Colonic mucosa (tissue), 4 donors: ENCODE measurements at places on chromosomes 16 and 17. TPM values are rescaled to one million over a fixed set of nuclear protein-coding genes. Genes with fewer than 3 reads are reported as not detected.

C16orf86 gene
- 1.1 TPM for total RNA-seq

MPP2 gene
- total RNA-seq = 1.1 TPM

DNAH9 gene
- total RNA-seq = 0.69 TPM

RAD51D gene
- 6.1 TPM for total RNA-seq

DNA sequence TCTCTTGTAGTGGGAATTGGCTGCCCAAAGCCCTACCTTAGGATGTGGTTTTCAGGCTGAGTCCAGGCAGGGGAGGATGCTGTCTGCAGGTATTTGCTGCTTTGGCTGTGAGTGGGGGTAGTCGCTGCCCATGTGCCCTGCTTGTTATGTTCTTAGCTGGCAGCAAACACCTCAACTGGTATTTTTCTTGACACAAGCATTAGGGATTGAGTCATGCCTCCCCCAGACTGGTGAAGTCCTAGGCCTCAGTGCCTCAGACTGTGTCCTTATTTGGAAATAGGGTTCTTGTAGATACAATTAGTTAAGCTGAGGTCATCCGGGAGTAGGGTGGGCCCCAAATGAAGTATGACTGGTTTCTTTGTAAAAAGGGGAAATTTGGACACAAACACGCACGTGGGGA, 808.3 kb upstream of the EEF2KMT start:
- DNase-seq = no peak

- no peak for DNase-seq
Observed at GRCh38 chr17:81685108-81685507, 1.3 kb downstream of the HGS start.

DNA sequence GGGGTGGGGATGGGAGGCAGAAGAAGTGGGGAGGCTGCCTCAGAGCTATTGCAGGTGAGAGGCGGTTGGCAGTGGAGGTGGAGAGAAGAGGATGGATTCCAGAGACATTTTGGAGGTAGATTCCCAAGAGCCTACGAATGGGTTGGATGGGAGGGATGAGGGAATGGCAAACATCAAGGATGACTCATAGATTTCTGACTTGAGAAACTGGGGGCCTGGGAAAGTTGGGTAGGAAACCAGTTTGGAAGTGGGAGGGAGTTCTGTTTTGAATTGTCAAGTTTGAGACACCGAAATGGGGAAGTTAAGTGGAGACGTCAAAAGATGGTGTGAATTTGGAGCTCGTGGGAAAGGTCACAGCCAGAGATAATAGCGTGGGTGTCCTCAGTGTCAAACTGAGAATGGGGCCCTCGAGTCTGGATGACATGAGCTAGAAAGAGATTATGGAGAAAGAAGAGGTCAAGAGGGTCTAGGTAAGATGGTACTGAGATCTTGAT, 6.2 kb upstream of the CYLD start:
- DNase-seq = no peak

DNA sequence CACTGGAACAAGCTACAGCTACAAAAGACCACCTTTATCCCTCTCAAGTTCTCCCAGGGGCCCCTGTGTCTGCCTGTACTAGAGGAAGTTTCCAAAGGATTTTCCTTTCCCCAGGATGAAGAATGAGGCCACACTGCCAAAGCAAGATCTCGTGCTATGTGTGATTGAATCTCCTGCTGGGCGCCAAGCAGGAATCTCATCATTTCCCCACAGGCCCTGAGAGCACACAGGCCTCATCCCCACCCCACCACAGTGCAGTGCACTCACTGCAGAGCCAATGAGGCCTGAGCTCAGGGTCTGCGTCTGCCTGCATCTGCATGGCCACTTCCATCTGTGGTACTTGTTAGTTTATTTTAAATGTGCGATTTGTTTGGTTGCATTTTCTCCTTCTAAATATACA, 387.4 kb upstream of the ASIC2 start:
- DNase-seq = no peak

DNA sequence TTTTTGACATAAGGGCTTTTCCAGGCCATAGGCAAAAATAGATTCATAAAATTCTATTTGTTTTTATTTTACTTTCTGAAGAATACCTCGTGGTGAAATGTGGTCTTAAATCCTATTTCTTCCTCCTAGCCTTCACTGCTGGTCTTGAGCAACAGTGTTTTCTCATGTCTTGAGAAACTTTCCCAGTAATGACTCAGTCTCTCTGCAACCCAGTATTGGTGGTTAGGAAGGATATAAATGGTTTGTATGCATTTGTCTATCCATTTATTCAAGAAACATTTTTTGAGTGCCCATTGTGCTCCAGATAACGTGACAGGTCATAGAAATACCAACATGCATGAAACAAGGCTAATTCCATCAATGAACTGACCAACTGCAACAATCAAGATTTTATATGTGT, 213.9 kb downstream of the TMEM114 start:
- DNase-seq = no peak
